ENCODE measurements at places on chromosomes 12 and 14.

GRCh38 chr12:19186722-19187661 is 57.5 kb downstream of the PLEKHA5 start:
- DNase-seq, result no peak

DNA sequence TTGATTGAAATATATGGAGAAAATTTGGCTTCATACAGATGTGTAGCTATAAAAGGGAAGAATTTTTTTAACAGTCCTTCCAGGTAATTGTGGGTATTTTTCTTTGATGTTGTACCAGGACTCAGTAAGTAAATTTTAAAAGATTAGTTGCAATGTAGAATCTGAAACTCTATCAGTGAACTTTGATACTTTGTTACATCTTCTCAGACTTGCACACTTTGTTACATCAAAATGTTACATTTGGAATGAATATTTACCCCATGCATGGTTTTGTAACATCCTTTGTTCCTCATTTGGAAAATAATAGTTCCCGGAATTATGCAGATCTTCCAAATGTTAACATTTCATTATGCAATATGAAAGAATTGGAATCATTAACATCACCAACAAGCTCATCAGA is 13.8 kb downstream of the MTHFD1 start:
- no peak for DNase-seq

GRCh38 chr12:84689638-84690037 is 223.0 kb downstream of the SLC6A15 start:
- DNase-seq, result no peak

DNA sequence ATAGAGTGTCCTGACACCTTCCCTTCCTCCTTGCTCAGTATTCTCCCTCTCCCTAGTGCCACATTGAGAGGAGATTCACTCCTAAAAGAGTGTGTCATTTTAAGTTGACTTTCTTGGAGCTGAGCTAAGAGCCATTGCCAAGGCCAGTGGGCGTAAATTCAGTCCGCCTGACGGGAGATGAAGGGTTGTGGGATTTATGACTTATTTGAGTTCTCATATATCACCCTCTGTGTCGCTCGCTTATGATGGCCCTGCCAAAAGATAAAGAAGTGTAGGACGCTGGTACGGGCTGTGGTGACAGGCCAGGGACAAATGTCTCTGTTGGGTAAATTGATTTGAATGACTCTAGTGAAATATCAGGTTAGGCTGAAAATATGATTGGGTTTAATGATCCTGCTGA is 867.4 kb downstream of the NRXN3 start:
- no peak for DNase-seq

GRCh38 chr14:103492156-103492925 is 30.3 kb downstream of the CKB start:
- no peak for DNase-seq

GRCh38 chr12:4353785-4354208 is 25.7 kb downstream of the FGF23 start:
- DNase-seq, result peak; percentile 2

DNA sequence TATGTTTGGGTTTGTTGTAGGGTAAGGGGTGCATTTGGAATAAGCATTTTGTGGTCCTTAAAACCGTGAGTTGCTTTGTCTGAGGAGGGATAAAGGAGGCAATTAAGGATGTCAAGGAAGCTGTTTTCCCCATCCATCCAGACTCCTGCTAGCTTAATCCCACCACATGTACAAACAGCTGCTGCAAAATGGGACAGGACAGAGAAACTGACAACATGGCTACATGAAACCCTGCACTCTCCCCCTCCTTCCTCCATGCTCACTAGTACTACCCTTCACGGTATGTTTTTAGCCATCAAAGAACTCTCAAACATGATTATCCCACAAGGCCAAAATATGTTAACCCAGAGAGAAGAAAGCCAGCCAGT is 20.6 kb downstream of the ST8SIA1 start:
- DNase-seq, result no peak

DNA sequence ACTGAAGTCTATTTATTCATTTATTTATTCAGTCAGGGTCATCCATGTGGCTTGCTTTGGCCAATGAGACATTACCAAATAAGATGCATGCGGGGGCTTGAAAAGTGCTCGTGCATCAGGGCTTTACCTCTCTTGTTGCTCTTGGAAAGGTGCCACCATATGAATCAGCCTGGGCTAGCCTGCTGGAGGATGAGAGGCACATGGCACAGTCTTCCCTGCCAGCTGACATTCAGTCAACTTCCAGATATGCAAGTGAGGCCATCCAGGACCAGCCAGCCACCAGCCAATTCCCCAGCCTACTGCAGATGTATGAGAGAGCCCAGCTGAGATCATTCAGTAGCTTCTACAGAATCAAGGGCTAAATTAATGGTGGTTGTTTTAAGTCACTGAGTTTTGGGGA is 105.2 kb upstream of the RPH3A start:
- DNase-seq, result no peak

Measured in stimulated activated CD4-positive, alpha-beta T cell treated with anti-CD3 and anti-CD28 coated beads, Interleukin-2, amount 100 ng/mL, for 4 hours (primary cell).